ENCODE measurements at places on chromosomes 5 and 9.

GRCh38 chr9:90579181-90579580, 63.4 kb downstream of the DIRAS2 start:
- no peak for DNase-seq

- DNase-seq: no peak
Observed at GRCh38 chr9:110768886-110769285, 100.3 kb downstream of the MUSK start.

DNA sequence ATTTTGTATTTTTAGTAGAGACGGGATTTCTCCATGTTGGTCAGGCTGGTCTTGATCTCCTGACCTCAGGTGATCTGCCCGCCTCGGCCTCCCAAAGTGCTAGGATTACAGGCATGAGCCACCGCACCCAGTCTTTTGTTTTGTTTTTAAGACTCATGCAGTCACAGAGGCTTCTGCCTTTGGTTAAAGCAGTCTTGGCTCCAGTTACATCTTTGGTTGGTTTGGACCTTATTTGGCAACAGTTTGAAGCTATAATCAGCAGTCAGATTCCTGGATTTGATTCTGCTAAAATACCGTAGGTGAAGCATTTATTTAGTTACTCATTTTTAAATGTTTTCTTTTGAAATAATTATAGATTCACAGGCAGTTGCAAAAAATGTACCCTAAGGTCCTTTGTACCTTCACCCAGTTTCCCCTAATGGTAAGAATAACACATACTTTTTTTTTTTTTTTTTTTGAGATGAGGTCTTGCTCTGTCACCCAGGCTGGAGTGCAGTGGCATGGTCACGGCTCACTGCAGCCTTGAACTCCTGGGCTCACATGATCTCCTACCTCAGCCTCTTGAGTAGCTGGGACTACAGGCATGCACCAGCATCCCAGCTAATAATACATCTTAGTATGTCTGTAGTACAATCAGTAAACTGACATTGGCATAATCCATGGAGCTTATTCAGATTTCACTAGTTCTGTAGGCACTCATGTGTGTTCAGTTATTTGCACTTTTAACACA, 15.7 kb downstream of the USP20 start:
- no peak for DNase-seq

DNA sequence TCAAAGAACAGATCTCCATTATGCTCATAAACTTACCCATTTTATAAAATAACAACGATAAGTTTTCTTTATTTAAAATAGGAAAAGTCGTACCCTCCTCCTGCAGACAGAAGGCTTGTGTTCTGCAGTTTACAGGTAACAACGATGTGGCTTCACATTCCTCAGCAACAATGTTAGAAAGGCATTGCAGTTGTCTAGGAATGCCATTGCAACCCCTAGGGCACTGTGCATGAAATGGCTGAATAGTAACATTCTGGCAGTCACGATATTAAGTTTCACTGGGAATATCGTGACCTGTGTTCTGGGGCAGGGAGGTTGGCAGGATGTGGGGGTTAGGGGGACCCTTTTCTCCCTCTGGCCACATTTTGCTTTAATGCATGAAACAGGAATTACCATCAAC, 331.9 kb downstream of the DEPDC1B start:
- DNase-seq: no peak

DNA sequence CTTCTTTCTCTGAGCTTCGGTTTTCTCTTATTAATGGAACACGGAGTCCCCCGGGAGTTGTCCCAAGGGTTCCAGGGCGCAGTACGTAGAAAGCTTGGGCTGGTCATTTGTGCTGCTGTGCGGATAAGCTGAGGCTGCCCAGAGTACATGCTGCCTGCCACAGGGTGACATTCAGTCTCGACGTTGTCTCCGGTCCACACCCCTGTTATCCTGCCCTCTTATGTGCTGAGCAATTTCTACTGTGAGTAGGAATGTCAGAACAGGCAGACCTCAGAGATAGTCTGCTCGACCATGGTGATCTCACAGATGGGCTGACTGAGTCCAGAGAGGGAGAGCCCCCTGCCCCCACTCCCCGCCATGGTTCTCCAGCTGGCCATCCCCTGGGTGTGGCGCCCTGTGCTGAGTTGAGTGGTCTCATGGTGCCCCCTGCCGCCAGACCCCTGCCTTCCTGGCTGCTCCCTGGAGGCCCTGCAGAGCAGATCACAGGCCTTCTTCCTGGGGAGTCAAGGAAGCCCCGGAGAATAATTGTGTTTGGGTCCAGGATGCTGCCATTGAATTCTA, 124.0 kb downstream of the RGS3 start:
- no peak for DNase-seq

DNA sequence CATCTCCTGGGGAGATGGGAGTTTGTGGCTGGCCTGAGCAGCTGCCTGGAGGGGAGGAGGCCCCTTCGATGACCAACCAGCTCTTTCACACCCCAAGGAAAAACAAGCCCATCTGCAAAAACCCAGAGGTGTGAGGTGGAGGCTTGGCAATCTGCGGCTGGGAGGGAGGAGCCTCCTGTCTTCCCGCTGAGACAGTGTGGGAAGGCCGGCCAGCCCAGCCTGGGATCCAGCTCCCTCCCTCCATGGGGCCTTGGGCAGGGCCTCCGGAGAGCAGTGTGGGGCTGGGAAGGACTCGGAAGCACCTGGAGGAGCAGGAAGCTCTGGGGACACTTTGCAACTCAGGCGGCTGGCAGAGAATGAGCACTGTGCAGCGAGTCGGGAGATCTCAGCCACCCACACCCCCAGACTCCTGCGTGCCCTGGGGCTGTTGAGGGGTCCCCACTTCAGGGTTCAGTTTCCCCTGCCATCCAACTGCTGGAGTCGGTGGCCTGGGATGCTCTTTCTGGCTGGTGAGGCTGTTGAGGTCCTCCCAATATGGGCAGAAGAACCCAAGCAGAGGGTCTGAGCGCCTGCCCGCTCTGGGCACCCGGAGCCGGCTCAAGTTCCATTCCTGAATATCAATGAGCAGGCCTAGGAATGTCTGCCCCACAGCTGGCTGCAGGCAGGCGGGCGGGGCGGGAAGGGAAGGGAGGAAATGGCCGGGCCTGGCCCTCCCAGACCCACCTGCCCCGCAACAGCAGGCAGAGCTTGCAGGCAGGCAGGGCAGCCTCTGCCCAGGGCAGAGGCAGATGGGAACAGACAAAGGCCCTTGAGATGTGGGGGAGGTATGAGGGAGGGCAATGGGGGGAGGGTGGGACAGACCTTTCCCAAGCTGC, 101.1 kb downstream of the FGF18 start:
- no peak for DNase-seq

DNA sequence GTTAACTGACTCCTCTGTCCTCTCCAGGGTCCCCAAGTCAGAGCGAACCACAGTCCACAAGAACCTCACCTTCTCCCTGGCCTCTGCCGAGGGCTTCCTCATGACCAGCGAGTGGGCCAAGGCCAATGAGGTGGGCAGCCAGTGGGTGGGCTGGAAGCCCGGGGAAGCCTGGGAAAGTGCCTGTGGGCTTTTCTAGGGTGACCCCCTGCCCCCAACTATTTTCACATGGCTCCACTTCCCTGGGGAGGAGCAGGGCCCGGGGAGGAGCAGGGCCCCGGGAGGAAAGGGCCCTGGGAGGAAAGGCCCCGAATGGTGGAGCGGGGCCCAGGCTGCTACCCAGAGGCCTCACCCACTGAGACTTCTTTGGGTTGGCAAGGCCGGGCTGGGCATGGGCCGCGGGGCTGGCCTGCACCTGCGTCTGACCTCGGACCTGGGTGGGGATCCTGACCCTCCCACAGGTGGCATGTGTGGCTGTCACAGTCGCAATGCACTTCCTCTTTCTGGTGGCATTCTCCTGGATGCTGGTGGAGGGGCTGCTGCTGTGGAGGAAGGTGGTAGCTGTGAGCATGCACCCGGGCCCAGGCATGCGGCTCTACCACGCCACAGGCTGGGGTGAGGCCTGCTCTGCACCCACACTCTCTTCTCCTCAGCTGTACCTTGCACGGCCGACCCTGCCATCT, 17.9 kb downstream of the ADGRD2 start:
- DNase-seq: no peak

GRCh38 chr9:89743573-89744254, 138.9 kb downstream of the GADD45G start:
- DNase-seq: no peak

GRCh38 chr9:78612091-78612490, 315.2 kb downstream of the PSAT1 start:
- no peak for DNase-seq

DNA sequence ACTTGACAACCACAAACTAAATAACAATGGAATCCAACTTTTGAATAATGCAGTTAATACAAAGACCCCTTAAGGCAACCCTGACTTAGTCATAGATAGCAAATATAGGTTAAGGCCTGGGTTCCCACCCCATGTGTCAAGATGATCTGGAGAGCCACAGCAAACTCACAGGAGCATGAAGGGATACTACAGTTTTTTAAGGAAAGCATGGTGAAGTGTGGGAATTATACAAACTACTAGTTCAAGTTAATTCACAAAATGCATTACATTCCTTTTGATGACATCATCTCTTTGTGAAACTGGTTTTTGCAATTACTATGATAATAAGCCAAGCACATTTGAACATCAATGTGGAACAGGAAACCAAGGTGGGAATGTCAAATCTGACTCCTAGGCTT, 50.6 kb downstream of the LHFPL2 start:
- DNase-seq: no peak

DNA sequence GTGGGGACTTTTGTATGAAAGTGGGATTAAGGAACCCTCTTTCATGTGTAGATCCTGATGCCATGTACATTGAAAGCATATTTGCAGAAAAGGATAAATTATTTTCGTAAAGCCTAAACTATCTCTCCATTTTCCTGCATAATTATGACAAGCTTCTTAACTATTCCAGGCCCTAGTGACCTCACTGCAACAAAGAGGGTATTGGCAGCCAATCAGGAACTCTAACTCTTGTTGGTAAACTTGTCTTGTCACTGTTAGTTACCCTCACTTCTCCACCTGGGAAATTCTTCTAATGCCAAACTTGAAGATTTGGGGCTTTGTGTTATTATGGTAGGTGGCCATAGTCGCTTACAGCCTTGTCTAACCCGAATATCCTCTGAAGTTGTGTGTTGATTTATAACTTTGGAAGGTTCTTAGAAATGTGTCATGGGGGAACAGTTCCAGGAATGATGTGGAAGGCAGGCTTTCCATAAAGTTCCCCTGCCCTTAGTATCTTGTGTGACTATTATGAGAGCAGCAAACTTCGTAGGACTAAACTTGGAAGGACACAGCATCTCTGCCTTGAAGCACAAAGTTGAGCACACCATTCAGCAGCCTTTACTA, 52.5 kb downstream of the IQGAP2 start:
- no peak for DNase-seq

DNA sequence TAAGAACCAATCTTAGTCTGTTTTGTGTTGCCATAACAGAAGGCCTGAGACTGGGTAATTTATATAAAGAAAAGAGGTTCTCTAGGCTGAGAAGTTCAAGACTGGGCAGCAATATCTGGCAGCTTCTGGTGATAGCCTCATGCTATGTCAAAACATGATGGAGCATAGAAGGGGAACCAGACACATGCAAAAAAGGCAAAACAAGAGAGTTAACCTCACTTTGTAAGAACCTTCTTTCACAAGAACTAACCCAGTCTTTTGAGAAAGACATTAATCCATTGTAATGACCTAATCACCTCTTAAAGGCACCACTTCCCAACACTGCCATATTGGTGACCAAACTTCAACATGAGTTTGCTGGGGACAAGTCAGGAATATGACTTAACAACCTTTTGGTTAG, 37.3 kb downstream of the FSD1L start:
- DNase-seq: no peak

DNA sequence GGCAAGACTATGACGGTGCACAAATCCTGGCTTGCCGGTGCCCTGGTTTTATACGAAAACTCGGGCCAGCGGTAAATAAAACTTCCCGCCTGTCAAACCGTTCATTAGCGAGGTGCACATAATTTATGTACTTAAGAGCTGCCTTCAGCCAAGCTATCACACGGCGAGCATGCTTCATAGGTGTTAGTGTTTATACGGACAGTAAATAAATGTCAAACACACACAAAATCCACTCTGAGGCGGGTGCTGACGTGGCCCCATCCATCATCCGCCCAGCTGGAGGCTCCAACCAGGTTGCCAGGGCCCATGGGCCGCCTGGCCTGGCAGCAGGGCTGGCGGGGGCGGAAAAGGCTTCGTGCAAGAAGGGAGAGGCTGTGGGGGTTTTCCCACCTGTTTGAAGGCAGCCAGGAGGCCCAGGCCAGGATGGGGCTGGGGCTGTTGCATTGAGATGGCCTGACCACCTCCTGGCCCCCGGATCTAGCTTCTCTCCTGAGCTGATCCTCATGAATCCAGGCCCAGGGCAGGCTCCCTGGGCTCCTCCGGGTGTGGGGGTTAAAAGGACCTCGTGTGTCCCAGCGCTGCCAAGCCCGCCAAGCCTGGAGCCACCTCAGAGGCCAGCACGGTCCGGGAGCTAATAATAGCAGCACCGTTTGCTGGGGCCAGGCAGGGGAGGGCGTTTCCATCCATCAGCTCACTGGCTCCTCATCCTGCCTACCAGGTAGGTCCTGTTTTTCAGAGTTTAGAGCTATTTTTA, 43.2 kb downstream of the BARX1 start:
- peak; percentile 75 for DNase-seq

DNA sequence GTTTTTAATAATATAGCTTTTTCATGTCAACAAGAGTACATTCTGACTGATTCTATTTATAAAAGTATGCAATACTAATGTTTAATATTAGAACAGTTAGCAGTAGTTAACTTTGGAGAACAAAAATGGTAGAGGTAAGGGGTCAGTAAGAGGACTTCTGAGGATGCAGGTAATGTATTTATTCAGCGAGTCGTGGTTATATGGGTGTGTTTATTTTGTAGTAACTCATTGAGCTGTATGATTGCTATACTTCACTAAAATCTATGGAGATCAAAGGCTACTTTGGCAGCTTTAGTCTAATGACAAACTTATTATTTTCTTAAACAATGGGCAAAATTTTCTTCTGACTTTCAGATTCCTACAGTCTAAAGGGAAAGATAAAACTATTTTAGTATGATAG, 146.5 kb downstream of the COMMD10 start:
- DNase-seq: no peak
